IMR-90 (cell line): ENCODE measurements at places on chromosomes 5 and 9. TPM values are rescaled to one million over a fixed set of nuclear protein-coding genes. Genes with fewer than 3 reads are reported as not detected.

DNA sequence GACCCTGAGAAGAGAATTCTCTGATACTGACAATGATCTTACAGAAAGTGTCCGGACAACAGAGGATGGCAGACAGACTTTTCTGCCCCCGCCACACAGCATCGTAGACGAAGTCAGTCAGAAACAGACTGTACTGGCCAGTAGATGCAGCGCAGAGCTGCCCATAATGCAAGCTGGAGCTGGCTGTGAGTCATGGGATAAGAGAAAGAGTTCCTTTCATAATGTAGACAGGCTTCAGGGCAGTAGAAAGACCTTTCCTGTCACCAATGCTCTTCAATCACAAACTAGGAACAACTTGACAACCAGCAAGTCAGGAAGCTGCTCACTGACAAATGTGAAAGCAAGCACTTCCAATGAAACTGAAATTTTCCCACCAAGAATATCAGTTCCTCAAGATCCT, 5.1 kb downstream of the SPATA31D1 start:
- DNase-seq, result no peak

DNA sequence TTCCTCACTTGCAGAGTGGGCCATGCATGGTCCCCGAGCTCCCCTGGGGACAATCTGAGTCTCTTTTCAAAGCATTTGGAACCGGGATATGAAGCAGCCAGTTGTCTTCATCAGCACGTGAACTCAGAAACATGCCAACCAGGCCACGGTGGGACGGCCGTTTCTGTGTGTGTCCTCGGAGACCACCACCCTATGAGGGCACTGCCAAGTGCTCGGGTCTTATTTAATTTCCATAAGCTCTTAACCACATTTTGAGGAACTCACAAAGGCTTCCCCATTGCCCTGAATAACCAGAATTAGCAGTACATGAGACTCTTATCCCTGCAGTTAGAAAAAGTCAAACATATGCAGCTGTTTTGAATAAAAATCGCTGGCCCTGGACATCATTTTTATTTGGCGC, 60.1 kb downstream of the OTULIN start:
- no peak for DNase-seq

DNA sequence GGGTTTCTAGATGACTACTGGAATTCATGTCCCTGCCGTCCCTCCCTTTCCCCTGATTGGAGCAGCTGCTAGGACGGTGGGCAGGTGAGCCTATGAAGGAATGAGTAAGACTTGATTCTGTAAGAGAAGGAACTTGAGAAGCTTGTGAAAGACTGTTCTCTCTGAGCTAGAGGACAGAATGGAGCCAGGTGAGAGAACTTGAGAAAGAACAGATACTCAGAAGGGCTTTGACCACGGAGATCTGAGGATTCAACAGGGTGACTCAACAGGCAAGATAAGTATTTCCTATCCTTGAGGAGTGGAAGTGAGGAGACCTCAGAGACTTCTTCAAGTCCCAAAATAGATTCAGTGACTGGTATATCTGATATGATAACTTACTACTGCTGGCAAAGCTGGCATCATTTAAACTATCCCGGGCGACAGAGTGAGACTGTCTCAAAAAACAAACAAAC, 41.9 kb downstream of the HSDL2 start:
- peak; percentile 48 for DNase-seq

GRCh38 chr5:10709409-10709808, 51.6 kb downstream of the DAP start:
- no peak for DNase-seq

DNA sequence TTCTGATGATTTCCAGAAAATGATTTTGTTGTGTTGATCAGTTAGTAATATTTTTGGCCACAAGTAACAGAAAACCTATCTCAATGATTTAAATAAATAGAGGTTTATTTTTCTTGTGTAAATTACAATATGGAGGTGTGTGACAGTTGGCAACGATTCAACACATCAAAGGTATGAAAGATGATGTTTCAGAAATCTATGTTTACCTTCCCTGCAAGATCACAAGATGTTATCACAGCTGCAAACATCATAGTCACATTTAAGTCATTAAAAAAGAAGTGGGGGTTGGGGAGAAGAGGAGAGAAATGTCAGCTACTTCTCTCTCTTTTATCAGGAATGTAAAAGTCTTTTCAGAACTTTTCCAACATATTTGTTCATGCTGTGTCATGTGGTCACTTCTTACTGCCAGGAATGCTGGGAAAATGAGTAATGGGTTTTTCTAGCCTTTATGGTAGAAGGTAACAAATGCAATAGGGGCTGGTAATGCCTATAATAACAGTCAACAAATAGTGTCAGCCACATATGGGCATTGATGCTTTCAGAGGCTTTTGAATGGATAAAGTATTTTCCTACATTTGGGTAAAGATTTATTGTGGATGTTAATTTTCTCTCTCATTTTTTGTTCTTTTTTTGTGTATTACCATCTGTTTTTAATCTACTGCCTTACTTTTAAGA, 742.7 kb downstream of the TLE1 start:
- DNase-seq, result no peak

- no peak for DNase-seq
These were observed 169.1 kb upstream of the CDH18 start for GRCh38 chr5:20157089-20157488.

DNA sequence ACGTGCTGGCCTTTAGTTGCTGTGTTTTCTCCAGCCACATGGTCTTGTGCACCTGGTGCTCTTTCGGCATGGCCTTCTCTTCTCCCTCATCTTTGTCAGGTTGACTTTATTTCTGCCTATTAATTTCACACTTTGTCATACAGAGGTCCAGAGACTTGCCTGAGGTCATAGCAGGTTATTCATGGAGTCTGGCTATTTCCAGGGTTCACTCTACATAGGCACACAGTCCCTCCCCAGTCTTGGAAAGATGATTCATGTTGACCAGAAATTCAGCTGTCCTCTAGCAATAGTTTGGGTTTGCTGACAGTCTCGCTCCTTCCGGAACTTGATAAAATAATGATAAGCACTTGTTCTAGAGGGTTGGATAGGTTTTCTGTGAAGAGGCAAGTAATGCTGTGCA, 81.6 kb downstream of the ARHGAP26 start:
- DNase-seq, result no peak

GRCh38 chr5:16456103-16456832, 9.3 kb downstream of the ZNF622 start:
- peak; percentile 72 for DNase-seq

DNA sequence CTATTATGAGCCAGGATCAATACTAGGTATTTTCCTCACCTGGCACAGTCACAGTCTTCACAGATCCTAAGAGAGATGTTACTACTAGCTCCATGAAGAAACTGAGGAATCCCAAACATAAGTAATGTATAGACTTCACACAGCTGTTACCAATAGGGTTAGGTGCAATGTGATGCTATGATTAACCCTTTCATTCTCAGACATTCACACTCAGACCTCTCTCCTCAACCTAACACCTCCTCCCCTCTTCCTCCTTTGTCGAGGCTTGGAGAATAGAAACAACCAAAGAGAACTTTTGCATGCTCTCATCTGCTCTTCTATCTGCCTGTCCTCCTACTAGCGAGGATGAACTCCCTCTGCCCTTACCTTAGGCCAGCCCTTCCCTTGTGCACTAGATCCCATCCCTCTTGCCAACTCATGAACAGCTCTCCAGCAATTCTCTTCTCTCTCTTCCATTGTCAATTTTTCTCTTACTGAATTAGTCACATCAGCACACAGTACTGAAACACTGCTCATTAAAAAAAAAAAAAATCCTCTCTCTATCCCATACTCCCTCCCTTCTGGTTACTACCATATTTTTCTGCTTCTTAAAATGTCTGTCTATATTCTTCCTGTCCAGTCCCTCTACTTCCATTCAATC, 47.7 kb downstream of the MAPKAP1 start:
- peak; percentile 38 for DNase-seq

DNA sequence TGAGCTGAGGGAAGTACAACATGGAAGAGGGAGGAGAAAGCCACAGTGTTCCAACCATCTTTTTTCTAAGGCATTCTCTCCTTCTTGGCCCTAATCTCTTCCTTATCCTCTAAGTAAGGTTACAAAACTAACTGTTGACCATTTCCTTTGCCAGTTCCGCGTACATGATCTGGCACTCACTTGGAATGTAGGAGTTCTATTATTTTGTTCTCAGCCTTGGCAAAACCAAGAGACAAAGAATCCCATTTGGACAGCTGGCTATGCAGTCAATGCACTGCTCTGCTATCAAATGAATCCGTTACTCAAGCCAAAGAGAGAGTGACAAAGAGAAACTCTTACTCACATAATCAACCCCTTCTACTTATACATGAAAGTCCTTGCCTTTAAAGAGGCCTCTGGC, 410.3 kb downstream of the DTWD2 start:
- no peak for DNase-seq

GRCh38 chr5:131104169-131104808, 60.8 kb downstream of the HINT1 start:
- DNase-seq, result no peak

Gene CFAP90
- not detected in 2 replicates for total RNA-seq

Gene HK3
- not detected in 2 replicates for total RNA-seq

Gene CNTLN
- 5.9 and 10.6 TPM in 2 replicates for total RNA-seq

Gene ARSI
- total RNA-seq, result 15.0 and 15.2 TPM in 2 replicates

Gene CDX1
- 0.18 TPM in 1 of 2 replicates, not detected in the other for total RNA-seq

Gene CCL27
- total RNA-seq, result 0.18 TPM in 1 of 2 replicates, not detected in the other

Gene BAAT
- under 0.01 TPM in 1 of 2 replicates, not detected in the other for total RNA-seq

Gene OR1N2
- total RNA-seq, result not detected in 2 replicates
